GOT3 (cell line): ENCODE measurements at places on chromosomes 7 and 10.

DNA sequence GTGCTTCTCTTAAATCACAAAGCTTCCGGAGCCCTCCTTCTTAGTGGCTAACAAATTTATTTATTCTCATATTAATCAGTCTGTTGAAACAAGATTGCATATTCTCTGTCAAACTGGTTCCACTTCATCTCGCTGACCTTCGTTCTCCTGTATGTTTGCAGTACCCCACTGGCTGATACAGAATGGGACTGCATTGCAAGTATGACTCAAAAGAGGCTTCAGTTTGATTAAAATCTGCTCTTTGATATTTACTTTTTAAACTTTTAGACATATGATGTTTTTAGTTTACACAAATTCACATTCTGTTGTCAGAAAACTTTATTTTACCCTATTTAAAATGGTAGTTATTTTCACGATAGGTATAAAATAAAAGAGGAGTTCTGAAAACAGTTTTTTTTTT lies 14.3 kb upstream of the ARHGAP12 start:
- DNase-seq = no peak

- no peak for DNase-seq
Measured at GRCh38 chr7:30330134-30331111, 46.0 kb downstream of the ZNRF2 start.

DNA sequence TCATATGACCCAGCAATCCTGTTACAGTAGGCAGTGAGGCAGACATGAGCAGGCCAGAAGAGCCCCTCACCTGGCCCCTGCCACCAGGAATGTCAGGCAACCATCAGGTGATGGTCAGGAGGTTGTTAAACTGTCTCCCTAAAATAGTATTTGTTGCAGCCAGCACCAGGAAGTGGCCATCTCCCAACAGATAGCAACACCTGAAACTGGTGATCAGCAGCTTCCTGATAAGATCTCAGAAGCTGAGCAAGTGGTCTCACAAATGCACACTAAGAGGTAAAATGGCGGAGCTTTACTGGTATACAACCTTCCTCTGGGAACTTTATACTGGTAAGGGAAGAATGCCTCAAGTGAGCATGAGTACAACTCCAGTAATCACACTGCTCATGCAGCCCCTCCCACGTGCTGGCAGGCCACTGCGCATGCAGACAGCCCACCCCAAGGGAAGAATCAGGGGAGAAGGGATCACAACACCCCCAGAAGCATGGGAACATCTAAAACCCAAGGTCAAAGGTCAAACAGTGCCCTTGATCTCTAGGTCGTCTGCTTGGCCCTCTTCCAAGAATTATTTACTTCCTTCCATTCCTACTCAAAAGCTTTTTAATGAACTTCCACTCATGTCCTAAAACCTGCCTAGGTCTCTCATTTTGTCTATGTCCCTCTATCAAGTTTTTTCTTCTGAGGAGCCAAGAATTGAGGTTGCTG lies 133.5 kb downstream of the DOCK4 start:
- no peak for DNase-seq

DNA sequence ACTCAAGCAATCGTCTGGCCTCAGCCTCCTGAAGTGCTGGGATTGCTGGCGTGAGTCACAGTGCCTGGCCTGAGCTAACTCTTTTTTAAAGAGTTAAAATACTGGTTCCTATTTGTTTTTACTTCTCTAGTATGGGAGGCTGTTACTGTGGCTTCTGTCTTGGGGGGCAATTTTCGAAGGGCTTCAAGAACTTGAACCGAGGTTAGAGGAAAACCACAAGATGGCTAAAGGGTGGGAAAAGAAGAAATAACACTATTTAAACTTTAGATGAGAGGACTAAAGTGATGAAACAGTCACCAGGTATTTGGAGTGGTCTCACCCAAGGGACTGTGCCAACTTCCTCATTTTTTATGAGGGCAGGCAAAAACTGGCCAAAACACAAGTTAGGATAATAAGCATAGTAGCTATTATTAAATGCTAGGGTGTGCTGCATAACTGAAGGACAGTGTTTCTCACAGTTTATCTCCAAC lies 17.8 kb downstream of the MET start:
- DNase-seq = no peak

DNA sequence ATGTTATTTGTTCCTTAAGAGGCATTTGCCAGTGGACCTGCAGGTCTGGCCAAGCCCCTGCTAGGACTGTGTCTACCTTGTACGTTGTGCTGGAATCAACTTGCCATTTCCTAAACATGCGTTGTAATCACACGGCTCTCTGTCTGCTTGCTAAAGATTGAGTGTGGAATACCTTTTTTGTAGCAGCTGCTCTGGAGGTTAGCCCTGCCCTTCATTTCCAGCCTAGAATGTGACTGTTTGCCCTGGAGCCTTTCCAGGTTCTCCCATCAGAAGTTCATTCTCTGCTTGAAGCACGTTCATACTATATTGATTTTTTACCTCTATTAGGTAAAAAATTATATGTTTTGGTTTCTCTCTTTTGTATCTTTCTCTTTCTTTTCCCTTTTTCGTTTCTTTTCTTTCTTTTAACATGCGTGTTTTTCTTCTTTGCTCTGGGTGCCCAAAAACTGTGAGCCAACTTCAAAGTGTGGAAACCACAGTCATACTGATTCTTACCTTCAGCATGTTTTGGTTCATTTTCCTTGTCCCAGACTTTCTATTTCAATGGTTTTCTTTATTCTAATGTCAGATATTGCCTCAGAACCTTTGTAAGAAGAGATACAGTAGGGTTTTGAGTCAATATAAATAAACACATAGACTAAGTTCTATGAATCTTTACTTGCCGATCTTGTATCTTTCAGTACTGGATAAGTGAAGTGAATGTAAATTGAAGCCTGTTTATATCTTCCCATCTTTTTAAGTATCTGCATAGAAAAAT lies 111.9 kb upstream of the RPA3 start:
- no peak for DNase-seq

- DNase-seq = no peak
Measured at GRCh38 chr7:113120647-113121046, 2.3 kb upstream of the SMIM30 start.

- DNase-seq = no peak
Measured at GRCh38 chr10:93115661-93116383, 42.1 kb downstream of the CYP26A1 start.

DNA sequence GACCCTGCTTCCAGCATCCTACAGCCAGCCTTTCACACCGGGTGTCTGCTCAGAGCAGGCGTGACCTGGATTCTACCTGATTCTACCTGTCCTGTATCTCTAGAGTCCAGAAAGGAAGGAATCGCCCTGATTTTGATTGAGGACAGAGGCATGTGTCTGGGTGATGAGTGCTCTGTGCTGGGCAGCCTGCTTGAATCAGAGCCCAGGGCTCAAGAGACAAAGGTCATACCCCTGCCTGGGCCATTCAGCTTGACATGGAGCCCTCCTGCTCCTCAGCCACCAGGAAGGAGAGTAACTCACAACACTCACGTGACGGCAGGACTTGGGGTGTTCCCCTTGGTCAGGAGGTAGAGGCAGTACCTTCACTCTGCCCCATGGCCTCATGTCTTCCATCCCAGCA lies 11.2 kb downstream of the GAD2 start:
- DNase-seq = no peak

DNA sequence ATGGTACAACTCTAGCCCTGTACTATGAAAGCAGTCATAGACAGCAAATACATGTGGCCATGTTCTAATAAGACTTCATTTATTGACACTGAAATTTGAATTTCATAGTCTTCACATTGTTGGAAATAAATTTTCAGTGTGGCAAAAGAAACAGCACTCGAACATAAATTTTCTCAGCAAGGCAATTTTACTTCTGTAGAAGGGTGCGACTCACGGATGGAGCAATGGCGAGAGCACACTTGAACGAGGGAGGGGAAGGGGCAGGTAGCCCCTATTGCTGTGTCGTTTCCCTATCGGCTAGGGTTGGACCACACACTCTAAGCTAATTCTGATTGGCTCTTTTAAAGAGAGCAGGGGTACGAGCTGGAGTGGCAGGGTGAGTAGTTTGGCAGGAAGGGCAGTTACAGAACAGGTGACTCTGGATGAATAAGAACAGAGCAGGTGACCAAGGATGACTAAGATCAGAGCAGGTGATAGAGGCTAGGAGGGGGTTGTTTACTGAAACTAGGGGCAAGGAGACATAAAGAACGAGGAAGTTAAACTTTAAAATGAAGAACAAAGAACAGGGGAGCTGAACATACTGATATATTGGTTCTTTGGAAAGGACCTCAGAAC lies 52.0 kb downstream of the LRRC4 start:
- no peak for DNase-seq

DNA sequence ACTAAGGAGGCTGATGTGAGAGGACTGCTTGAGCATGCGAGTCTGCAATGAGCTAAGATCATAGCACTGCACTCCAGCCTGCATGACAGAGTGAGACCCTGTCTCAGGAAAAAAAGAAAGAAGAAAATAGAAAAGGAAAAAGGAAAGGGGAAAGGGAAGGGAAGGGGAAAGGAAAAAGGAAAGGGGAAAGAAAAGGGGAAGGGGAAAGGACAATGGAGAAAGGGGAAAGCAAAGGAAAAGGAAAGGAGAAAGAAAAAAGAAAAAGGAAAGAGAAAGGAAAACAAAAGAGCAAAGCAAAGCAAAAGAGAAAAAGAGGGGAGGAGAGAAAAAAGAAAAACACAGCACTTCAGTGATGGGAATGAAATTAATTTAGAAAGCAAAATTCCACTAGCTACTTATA lies 179.3 kb downstream of the SRPK2 start:
- no peak for DNase-seq

- no peak for DNase-seq
Measured at GRCh38 chr7:141698247-141699015, 3.5 kb downstream of the DENND11 start.

- DNase-seq = no peak
Measured at GRCh38 chr10:86553213-86553612, 31.6 kb upstream of the WAPL start.

DNA sequence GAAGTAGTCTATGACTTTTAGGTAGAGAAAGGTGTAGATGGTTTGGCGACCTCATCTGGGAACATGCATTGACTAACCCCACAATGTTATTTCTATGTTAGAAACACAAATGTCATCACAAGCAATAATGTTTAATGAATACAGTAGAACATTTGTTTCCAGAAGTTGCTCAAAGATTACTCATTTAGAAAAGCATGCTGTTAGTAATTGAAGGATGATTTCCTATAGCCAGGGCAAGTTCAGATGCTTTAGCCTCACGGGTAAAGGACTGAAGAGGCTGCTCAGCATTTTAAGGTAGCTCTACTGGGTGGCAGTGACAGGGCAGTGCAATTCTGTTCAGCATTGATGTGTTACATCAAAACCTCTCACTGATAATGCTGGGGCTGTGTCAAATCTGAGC lies 199.3 kb upstream of the FZD1 start:
- DNase-seq = no peak

GRCh38 chr10:13788711-13789447 lies 202.1 kb downstream of the PRPF18 start:
- no peak for DNase-seq

DNA sequence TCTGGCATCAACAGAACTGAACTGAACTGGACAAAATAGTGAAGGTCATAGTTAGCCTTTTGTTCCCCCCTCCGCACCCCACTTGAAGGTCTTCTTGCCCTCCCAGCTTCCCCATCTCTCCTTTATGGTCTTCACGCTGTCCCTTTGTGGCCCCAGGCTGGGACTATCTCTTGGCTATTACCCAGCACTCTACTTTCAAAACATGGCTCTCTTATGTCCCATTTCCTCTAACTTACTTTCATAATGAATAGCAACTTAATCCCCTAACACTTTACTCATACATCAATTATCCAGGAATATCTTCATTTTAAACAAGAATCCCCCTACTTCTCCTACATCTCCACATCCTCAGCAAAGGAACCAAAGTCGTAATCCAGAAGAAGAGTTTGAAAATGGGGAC lies 135.3 kb upstream of the ITGB1 start:
- no peak for DNase-seq

GRCh38 chr7:15839416-15840100 lies 153.1 kb upstream of the MEOX2 start:
- no peak for DNase-seq

- no peak for DNase-seq
Measured at GRCh38 chr7:63093481-63093880, 905.2 kb upstream of the ZNF722 start.

GRCh38 chr7:127252778-127253280 lies at the start of gene GRM8:
GRM8 (minus strand) TSS chr7:127252941.
- no peak for DNase-seq

- no peak for DNase-seq
Measured at GRCh38 chr10:9921544-9921943, 1096.1 kb upstream of the CELF2 start.

GRCh38 chr7:1569016-1569415 lies 816 bp downstream of the PSMG3 start:
- DNase-seq = no peak

- DNase-seq = no peak
Measured at GRCh38 chr7:81845744-81846241, 75.9 kb upstream of the HGF start.

GRCh38 chr10:96960872-96961271 lies 128.8 kb downstream of the LCOR start:
- DNase-seq = no peak

DNA sequence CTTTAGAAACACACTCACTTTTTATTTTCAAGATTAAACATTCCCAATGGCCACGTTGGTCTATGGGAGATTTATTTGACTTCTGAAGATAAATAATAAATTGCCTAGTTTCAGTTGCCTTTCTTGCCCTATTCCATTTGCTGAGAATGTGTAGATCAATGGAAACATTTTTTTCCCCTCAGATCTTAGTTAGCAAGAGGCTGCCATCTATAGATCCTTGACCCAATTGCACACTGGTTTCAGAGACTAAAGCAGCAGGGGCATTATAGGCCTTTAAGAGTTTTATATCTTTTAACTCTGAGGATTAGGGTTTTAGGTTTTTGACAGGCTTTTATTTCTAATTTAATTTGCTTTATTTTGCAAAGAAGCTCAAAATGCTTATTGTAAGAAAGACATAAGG lies 163.2 kb upstream of the GPR26 start:
- no peak for DNase-seq

- no peak for DNase-seq
Measured at GRCh38 chr10:94069884-94070283, 76.2 kb downstream of the PLCE1 start.

- DNase-seq = no peak
Measured at GRCh38 chr10:116907245-116907987, 58.1 kb downstream of the ENO4 start.

GRCh38 chr7:158546626-158547025 lies 41.0 kb downstream of the PTPRN2 start:
- no peak for DNase-seq

- no peak for DNase-seq
Measured at GRCh38 chr10:102652170-102652916, 8.1 kb downstream of the TRIM8 start.

GRCh38 chr10:26199841-26200240 lies 16.7 kb upstream of the GAD2 start:
- no peak for DNase-seq

- DNase-seq = no peak
Measured at GRCh38 chr10:113202011-113202410, 252.0 kb downstream of the TCF7L2 start.

GRCh38 chr7:42720991-42721796 lies 190.7 kb downstream of the C7orf25 start:
- DNase-seq = no peak

GRCh38 chr10:1517684-1518083 lies 219.6 kb downstream of the ADARB2 start:
- DNase-seq = no peak

- no peak for DNase-seq
Measured at GRCh38 chr7:108609643-108610042, 40.0 kb downstream of the DNAJB9 start.
